CD4-positive, alpha-beta memory T cell (primary cell): ENCODE measurements at places on chromosomes 2 and 18.

DNA sequence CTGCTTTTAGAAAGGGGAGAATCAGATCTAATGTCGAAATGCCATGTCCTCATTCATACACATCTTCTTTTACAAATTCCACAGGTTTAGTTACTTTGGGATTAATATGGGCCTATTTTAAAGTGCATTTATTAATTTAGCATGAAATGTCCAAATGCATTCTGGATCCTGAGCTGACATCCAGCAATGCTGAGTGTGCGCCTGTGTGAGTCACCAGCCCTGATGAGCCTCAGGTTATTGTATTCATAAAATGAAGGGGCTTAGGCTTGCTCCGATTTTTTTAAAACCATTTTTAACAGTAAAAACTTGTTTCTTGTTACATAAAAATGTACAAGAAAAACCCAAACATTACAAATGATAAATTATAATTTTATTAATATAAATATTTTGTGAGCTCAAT, 94.1 kb downstream of the SH3YL1 start:
- DNase-seq: no peak

GRCh38 chr2:143692162-143692561, 562.9 kb downstream of the ARHGAP15 start:
- no peak for DNase-seq

DNA sequence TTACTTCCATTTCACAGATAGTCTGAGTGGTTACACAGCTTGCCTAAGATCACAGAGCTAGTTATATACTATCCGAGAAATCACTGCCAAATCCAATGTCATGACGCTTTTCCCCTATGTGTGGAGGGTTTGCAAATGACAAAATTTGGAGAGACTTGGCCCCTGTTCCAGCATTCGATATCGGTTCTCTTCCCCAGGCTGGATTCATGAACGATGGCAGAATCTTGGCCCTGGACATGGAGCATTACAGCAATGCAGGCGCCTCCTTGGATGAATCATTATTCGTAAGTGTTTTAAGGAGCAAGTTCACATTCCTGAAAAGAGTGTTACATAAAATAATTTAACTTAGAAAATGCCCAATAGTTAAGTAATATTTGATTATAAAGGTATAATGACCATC, 55.1 kb downstream of the AOX1 start:
- no peak for DNase-seq

DNA sequence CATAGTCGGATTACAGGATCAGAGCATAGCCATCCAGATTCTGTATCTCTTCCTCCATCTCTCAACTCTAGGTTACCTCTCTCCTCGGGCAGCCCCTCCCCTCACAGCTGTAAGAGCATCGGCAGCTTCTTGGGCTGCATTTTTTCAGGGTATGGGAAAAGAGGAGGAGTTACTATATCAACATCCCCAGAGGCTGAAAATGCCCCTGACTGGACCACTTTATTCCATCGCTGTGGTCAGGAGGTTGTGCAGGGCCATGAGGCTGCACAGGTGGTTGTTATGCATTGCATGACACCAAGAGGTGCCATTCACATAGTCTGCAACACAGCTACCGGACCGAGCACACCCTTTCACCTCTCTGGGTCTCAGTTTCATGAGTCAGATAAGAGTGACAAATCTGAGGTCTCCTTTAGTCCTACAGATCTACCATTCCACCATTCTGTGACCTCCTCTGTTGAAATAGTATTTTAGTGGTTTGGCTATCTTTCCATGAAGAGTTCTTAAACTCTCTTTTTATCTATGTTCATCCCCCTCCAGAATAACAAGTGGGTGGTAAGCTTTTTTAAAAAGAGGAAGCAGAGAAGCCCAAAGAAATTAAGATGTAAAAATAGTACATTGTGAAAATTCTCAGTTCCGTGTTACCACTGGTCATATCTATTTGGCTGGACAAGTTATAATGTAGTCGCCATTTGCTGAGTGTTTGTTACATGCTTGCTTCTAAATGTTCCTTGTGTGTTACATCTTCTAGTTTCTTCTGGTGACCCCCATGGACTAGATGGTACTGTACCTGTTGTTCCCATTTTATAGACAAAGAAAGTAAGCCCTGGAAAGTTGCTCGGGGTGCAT, 56.6 kb upstream of the SLC1A4 start:
- no peak for DNase-seq

- no peak for DNase-seq
Observed at GRCh38 chr2:29769847-29770246, 151.5 kb downstream of the ALK start.

DNA sequence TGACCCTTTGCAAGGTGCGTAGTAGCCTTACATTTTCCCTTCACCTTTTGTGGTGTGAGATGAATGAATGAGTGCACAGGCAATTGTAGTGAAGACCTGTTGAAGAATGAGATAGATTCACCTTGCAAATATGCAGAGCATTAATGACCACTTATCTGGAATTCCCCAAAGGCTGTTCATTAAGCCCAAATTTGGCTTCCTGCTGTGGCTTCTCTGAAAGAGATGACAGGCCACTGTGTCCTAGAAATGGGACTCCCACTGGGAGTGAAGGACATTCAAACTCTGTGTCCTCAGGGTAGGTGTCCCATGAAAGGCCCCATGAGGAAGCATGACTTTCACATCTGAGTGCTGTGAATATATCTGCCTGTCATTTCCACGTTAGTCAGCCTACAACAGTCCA, 1821.8 kb upstream of the PIK3C3 start:
- DNase-seq: no peak

DNA sequence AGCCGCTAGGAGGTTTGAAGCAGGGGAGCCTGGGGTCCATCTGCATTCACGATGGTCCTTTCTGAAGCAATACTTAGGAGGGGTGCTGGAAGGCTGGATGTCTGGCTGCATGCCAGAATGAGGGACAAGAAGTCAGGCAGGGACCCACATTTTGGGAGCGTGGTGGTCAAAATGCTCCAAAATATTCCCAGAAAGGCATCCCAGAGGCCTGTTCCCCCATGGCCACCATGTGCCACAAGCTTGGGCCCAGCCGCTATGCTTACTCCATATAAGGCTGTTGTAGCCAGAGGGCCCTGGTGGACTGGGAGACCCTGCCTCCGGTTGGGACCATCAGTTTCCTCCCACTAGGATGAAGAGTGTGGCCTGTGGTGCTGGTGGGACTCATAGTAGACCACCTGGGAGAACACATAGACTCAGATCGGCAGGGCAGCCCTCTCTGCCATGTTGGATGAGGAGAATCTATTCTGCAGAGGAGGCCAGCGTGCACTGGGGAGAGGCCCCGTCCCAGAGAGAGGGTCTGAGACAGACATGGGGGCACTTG, 3.6 kb upstream of the PROM2 start:
- DNase-seq: no peak

DNA sequence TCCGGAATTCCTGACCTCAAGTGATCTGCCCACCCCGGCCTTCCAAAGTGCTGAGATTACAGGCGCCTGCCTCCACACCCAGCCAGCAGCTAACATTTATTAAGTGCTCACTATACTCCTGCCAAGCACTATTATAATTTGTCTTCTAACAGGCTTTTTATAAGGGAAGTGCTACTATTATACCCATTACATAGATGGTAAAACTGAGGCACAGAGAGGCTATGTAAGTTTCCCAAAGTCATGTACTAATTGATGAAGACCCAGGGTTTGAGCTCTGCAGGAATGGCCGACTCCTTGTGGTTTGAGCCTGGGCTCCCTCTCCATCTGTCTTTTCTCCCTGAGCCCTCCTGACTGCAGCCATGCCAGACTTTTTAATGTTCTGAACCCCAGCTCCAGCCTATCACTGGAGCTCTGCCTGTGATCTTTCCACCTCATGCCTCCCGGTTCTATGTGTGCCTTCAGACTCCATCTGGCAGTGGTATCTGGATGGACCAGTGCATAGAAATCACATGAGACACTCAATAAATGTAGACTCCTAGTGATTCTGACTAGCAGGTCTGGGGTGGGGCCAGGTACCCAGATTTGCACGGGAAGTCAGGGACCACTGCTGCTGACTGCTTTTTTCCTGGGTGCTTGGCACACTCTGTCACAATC, 197.1 kb downstream of the NEDD4L start:
- no peak for DNase-seq

DNA sequence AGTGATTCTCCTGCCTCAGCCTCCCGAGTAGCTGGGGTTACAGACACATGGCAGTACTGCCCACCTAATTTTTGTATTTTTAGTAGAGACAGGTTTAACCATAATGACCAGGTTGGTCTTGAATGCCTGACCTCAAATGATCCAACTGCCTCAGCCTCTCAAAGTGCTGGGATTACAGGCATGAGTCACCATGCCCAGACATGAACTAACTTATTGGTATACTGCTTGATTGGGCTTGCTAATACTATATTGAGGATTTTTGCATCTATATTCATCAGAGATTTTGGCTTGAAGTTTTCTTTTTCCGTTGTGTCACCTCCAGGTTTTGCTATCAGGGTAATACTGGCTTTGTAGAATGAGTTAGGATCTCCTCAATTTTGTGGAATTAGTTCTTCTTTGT, 706.1 kb upstream of the HS6ST1 start:
- no peak for DNase-seq

DNA sequence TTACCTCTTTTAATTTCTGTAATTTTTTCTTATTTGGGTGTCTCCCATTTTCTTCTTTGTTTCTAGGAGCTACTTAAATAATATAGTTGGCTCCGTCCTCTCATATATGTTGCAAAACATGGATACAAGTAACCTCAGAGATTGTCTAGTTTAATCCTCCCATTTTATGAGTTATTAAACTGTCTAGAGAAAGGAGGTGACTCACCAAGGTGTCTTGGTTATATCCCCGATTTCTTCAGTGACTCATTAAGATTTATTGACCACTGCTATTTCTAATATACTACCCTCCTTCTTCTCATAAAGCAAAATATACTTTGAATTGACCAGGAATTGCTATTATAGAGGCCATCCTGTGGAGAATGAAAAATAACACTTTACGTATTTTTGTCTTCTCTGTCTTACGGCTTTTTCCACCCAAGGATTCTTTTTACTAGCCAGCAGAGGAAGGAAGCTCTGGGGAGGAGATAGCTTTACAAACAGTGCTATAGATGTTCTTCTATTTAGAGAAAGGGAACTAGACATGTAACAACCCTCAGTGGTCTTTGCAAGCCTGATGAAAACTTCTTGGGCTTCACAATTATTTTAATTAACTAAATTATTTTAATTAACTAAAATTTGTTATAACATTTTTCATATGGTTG, 300.4 kb upstream of the TNP1 start:
- no peak for DNase-seq

GRCh38 chr2:231362555-231363184, 32.8 kb upstream of the B3GNT7 start:
- DNase-seq: no peak
